ENCODE measurements at places on chromosomes 13 and 19.

DNA sequence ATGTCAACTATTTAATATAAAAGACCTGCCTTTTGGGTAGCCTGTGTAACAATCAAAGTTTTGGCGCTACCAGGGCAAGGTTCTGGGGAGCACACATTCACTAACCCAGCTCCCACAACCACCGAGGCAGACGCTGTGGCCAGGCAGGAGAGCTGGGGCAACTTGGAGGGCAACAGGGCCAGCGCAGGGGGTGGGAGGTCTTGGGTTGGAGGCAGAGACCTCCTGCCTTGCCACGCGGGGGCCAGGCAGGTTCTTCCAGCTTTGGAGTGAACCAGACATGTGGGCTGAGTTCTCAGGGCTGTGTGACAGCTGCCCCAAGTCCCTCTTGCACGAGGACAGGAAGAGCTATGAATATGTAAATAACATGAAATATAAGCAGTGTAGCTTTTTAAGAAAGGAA lies 30.3 kb upstream of the MCF2L start:
- DNase-seq: no peak

GRCh38 chr19:15159251-15159650 lies 41.5 kb downstream of the NOTCH3 start:
- DNase-seq: no peak

DNA sequence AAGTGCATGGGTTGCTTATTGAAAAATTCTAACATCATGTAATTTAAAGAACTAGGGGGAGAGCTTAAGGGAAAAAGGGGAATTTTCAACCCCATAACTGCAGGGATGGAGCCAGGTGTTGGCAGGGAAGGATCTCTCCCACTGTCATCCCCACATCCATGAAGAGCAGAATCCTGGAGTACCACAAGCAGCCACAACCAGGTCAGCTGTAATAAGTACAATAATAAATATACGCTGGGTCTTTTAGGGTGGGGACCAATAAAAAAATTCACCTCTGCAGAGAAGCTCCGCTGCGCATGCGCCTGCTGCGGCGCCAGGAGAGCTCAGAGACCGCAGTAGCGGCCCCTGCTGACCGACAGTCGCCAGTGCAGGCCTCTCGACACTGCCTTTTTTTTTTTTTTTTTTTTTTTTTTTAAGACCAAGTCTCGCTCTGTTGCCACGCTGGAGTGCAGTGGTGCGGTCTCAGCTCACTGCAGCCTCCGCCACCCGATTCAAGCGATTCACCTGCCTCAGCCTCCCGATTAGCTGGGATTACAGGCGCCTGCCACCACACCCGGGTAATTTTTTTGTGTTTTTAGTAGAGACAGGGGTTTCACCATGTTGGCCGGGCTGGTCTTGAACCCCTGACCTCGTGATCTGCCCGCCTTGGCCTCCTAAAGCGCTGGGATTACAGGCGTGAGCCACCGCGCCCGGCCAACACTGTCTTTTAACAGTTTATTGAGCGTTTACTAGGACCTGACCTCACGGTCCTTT lies 2.5 kb upstream of the EEF2 start:
- DNase-seq: peak; percentile 88

GRCh38 chr13:104196611-104197010 lies 1130.4 kb upstream of the SLC10A2 start:
- no peak for DNase-seq

- DNase-seq: no peak
Measured at GRCh38 chr13:37899753-37900152, 30.2 kb upstream of the TRPC4 start.

GRCh38 chr13:72163678-72164077 lies 296.7 kb upstream of the DACH1 start:
- no peak for DNase-seq

- no peak for DNase-seq
Measured at GRCh38 chr13:36888645-36889044, 31.4 kb downstream of the SMAD9 start.

Measured in stimulated activated naive CD4-positive, alpha-beta T cell (primary cell).